ENCODE measurements at places on chromosomes 13 and 19.
A peak's percentile ranks its signal among the peaks of the same experiment; 100 is the strongest.

GRCh38 chr19:13370948-13371347, 135.3 kb downstream of the CACNA1A start:
- DNase-seq, result no peak

- DNase-seq, result peak; percentile 81
Observed at GRCh38 chr19:49114630-49115363, 627 bp downstream of the LIN7B start.

DNA sequence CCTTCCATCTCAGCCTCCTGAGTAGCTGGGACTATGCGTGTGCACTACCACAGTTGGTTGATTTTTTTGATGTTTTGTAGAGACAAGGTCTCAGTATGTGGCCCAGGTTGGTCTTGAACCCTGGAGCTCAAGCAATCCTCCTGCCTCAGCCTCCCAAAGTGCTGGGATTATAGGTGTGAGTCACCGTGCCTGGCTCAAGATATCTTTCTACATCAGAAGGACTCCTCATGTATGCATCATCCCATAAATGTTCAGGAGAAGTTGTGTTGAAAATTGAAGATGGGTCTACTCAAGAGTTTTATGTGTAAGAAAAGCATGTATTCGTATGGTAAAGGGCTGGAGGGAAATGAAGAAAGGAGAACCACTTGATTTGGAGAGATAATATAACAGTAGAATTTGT, 71.8 kb upstream of the STK24 start:
- DNase-seq, result no peak

- no peak for DNase-seq
Observed at GRCh38 chr19:16791942-16792341, 37.3 kb upstream of the SIN3B start.

- no peak for DNase-seq
Observed at GRCh38 chr13:53800011-53800410, 771.4 kb downstream of the OLFM4 start.

GRCh38 chr19:9735986-9736385, 32.6 kb downstream of the ZNF846 start:
- no peak for DNase-seq

GRCh38 chr13:62847520-62847919, 1431.9 kb upstream of the PCDH20 start:
- DNase-seq, result no peak

GRCh38 chr13:27177852-27178251, 6.2 kb upstream of the USP12 start:
- DNase-seq, result no peak

DNA sequence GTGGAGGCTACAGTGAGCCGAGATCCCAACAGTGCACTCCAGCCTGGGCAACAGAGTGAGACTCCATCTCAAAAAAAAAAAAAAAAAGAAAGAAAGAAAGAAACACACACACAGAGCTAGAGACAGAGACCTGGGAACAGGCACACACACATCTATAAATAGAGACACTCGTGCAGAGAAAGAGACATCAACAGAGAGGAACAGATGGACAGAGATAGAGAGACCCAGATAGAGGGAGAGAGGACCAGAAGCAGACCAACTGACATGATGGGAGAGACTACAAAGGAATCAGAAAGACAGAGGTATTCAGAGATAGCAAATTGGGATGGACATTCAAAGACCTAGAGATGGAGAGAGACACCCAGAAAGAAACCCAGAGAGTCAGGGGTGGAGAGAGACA, 2.1 kb upstream of the CA11 start:
- DNase-seq, result no peak

DNA sequence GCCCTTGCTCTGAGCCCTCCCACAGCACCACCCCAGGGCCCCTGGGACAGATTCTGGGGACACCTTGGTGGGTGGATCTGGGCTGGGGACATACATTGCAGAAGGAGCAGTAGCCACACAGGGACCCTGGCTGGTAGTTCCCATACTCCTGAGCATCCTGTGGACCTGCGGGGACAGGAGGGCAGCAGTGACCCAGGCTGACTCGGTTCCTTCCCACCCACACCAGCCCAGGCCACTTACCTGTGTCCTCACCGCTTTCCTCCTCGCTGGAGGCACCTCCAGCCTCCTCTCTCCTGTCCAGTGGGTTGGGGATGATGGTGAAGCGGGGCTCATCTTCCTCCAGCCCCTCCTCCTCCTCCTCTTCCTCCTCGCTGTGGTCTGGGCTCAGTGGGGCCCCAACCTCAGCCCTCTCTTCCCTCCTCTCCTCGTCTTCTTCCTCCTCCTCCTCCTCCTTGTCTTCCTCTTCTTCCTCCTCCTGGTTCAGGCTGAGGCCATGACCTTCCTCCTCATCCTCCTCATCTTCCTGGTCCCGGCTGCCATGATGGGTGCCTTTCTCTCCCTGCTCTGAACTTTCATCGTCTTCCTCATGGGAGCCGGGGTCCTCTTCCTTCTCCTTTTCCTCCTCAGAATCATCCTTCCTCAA, 1.9 kb downstream of the HRC start:
- DNase-seq, result no peak

GRCh38 chr19:10262771-10263170, 8.1 kb upstream of the ICAM1 start:
- no peak for DNase-seq

DNA sequence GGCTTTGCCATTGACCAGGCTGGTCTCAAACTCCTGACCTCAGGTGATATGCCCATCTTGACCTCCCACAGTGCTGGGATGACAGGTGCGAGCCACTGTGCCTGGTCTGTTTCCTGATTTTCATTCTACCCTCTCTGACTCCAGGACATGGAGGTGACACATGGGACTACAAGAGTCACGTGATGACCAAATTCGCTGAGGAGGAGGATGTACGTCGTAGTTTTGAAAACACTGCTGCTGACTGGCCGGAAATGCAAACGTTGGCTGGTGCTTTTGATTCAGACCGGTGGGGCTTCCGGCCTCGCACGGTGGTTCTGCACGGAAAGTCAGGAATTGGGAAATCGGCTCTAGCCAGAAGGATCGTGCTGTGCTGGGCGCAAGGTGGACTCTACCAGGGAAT, 40.2 kb downstream of the NLRP5 start:
- DNase-seq, result no peak

DNA sequence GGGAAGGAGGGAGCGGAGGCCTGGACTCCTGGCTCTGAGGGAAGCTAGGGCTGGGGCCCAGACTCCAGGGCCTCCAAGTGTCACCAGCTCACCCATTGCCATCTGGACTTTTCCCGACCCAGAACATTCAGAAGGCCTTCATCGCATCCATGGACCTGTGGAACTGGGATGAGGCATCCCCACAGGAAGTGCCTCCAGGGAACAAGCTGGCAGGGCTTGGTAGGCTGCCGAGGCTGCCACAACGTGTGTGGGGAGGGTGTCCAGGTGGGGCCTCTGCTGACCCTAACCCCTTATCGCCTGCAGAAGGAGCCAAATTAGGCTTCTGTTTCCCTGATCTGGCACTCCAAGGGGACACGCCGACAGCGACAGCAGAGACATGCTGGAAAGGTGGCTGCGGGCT, 767 bp downstream of the ETV2 start:
- DNase-seq, result no peak

GRCh38 chr13:112158961-112159360, 92.0 kb downstream of the SOX1 start:
- DNase-seq, result no peak

DNA sequence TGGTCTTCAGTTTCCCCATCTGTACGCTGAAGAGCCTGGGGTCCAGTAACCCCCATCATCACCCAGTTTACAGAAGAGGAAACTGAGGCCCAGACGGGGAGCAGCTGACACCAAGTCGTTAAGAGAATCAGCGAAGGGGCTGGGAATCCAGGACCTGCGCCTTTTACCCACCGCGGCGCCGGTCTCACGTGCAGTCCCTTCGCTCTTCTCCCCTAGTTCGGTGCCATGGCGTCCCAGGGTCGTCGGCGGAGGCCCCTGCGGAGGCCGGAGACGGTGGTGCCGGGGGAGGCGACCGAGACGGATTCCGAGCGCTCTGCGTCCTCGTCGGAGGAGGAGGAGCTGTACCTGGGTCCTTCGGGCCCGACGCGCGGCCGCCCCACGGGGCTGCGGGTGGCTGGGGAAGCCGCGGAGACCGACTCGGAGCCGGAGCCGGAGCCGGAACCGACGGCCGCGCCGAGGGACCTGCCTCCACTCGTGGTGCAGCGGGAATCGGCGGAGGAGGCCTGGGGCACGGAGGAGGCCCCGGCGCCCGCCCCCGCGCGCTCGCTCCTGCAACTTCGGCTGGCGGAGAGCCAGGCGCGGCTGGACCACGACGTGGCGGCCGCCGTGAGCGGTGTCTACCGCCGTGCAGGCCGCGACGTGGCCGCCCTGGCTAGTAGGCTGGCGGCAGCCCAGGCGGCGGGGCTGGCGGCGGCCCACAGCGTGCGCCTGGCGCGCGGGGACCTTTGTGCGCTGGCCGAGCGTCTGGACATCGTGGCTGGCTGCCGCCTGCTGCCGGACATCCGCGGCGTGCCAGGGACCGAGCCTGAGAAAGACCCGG, 698 bp downstream of the BLOC1S3 start:
- DNase-seq, result peak; percentile 68

DNA sequence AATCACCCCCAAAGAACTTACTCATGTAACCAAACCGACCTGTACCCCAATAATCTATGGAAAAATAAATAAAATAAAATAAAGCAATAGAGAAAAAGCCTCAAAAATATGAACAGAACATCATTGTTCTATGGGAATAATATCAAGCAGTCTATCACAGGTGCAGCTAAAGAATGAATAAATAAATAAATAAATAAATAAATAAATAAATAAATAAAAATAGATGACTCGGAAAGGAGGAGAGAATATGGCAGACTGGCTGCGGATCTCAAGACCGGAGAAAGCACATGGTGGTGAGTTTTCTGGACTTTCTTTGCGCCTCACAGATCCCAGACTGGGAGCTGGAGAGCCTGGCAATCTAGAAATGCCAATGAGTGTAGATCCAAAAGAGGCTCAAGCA, 22.4 kb upstream of the CEACAM20 start:
- no peak for DNase-seq

GRCh38 chr13:60078226-60078625, 85.5 kb downstream of the DIAPH3 start:
- no peak for DNase-seq

DNA sequence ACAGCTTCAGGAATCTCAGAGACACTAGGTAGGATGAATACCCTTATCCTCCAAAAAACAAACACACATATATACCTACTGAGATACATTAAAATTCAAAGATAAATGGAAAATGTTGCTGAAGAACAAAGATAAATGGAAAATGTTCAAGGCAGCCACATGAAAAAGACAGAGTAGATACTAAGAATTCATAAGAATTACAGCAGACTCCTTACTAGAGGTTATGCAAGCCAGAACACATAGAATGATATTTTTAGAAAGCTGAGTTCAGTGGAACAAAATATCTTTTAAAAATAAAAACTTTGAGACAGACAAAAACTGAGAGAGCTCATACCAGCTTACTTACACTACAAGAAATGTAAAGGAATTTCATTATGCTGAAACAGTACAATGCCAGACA, 35.6 kb downstream of the UCHL3 start:
- DNase-seq, result no peak

DNA sequence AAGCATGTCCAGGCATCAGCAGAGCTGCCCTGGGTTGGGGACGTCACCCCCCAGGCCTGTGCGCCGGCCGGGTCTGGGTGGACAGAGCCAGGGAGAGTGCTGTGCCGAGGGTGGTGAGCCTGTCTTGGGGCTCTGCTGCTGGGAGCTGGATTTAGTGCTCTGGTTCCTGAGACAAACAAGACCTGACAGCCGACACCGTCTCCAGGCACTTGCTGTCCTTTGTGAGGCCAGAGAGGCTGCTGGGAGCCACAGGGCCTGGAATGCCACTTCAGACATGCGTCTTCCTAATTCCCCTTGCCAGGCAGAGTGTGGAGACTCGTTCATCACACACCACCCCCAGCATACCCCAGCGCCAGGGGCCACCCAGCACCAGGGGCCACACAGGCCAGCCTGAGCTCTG, 165.8 kb downstream of the KDM4B start:
- no peak for DNase-seq

DNA sequence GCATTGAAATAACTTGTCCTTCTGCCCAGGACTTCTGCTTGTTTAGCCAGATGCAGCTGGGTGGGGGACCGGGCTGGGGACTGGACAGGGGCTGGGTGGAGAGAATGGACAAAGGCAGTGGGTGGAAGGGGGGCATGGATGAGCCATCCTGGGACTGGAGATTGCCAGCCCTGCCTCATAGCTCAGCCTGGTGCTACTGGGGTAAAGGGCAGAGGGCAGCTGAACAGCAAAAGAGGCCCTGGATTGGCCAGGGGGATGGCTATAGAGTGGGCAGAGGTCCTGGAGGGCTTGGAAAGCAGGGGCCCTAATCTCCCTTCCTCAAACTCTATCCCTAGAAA, 17.7 kb upstream of the PLAUR start:
- no peak for DNase-seq

DNA sequence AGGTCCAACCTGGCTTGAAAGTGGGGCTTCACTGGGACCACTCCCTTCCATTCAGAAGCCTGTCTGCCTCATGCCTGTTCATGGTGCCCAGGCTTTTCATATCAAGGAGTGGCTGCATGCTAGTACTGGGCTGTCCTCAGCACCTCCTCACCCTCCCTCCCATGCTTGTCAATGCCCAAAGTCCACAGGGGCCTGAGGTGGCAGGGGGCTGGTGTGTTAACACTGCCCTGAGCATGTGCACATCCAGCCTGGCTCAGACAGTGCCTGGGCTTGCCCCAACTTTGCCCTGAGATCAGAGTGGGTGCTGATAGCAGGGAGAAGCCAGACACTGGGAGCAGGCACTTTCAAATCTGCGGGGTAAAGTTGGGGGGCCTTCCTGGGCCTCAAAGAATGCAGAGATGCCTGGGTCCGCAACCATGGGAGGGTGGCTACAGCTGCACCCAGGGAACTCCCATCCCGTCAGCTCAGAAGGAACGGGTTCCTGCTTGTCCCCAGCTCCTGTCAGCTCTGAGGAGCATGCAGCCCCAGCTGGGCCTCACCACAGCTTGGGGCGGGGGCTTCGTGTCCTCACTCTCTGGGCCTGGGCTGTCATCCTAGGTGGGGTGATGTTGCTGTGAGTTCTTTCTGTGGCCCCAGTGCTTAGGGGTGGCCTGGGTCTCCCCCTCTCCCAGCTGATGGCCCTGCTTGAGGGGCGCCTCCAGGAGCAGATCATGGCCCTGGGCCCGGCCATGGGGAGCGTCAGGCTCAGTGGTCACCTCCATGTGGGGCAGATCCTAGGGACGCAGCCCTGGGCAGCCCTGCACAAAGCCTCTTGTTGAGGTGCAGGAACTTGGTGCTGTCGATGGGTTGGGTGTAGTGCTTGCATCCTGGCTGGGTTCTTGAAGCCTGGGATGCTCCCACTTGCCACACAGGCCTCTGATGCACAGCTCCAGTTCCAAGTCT, 830.6 kb upstream of the SLITRK5 start:
- no peak for DNase-seq

- DNase-seq, result no peak
Observed at GRCh38 chr19:35911173-35911572, 3.1 kb upstream of the TYROBP start.

GRCh38 chr19:41813911-41814310, 17.5 kb downstream of the CEACAM3 start:
- DNase-seq, result no peak

DNA sequence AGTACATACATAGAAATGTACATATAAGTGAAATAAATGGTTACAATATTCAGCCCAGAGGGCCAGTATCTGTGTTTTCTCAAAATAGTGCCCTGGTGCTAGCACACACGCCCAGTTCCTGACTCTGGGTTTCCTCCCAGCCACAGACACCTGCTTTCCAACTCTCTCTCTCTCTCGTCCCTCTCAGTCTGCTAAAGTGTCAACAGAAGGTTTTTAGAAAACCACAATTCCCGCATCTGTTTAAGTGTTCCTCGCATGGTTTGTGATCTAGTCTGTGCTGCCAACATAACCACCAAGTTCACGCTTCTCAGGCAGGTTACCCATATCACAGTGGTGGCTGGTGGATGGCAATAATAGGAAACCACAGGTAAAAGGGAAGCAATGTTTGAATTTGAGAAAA, 17.8 kb upstream of the UPF3A start:
- no peak for DNase-seq

GRCh38 chr13:42906257-42906656, 85.8 kb downstream of the EPSTI1 start:
- DNase-seq, result no peak
